Bronchial epithelial cell (primary cell): ENCODE measurements at places on chromosomes 13 and 19. TPM values are rescaled to one million over a fixed set of nuclear protein-coding genes. Genes with fewer than 3 reads are reported as not detected.

PHF11 gene
- 7.9 and 9.5 TPM in 2 replicates for total RNA-seq

GFY gene
- total RNA-seq: not detected in 2 replicates

CEACAM3 gene
- 0.26 TPM in 1 of 2 replicates, not detected in the other for total RNA-seq

PCDH17 gene
- under 0.01 TPM in 2 replicates for total RNA-seq

EXOC3L2 gene
- not detected in 2 replicates for total RNA-seq

NLRP11 gene
- total RNA-seq: not detected in 2 replicates

PVR gene
- total RNA-seq: 84.6 and 102 TPM in 2 replicates

PPP1R15A gene
- total RNA-seq: 118 and 168 TPM in 2 replicates

OR7A5 gene
- total RNA-seq: not detected in 2 replicates
